ENCODE measurements at places on chromosomes 3 and 15.
A peak's percentile ranks its signal among the peaks of the same experiment; 100 is the strongest.

GRCh38 chr3:35426366-35426958, 212.9 kb upstream of the ARPP21 start:
- H3K4me3 ChIP-seq = no peak overlapping the region
- no peaks in the 10 kb centered on the region for H3K4me1 ChIP-seq
- H3K27ac ChIP-seq = no peak overlapping the region
- no peak for ATAC-seq

DNA sequence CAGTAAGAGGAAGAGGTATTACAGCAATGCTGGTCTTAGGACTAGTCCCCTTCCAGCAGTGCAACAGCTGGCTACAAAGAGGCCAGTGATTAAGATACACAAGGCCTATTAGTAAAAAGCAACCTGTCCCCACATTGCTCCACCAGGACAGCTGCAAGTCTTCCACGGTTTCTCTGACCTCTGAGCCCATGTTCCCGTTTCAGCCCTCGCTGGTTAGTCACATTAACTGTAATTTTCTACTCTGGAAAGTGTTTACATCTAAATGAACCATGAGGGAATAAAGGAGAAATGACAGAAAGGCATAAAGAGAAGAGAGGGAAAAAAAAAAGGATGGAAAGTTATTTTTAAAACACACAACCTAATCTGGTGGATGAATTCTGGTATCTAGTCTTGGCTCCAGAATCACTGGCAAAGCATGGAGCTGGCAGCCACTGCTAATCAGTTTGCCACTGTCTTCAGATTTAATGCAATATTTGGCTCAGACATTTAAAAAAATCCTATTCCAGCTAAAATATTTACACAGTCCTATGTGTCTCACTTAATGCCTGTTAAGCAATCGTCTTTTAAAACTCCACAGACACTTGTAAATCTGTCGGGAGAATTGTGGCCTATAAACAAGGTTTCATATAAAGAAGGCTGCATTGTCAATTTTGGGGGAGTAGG, 154.9 kb downstream of the GREM1 start:
- H3K4me1 ChIP-seq = no peaks in the 10 kb centered on the region
- peaks cover 6% of the 10 kb centered on the region for H3K36me3 ChIP-seq
- ATAC-seq = no peak
- no peak overlapping the region for H3K4me3 ChIP-seq

- H3K27me3 ChIP-seq = peaks cover 2% of the 10 kb centered on the region
- H3K36me3 ChIP-seq = no peaks in the 10 kb centered on the region
- H3K4me3 ChIP-seq = no peak overlapping the region
- peaks cover 19% of the 10 kb centered on the region for H3K4me1 ChIP-seq
- H3K27ac ChIP-seq = peak overlapping the region; percentile 83
- ATAC-seq = no peak
Measured at GRCh38 chr3:49805897-49806701, 3.0 kb downstream of the INKA1 start.

- no peak overlapping the region for H3K27ac ChIP-seq
- no peaks in the 10 kb centered on the region for H3K36me3 ChIP-seq
- no peaks in the 10 kb centered on the region for H3K27me3 ChIP-seq
- peaks cover 52% of the 10 kb centered on the region for H3K4me1 ChIP-seq
- ATAC-seq = no peak
Measured at GRCh38 chr3:187997490-187997889, 156.5 kb upstream of the LPP start.

- H3K4me3 ChIP-seq = no peak overlapping the region
- no peak overlapping the region for H3K27ac ChIP-seq
- H3K27me3 ChIP-seq = peaks cover 9% of the 10 kb centered on the region
- H3K4me1 ChIP-seq = no peaks in the 10 kb centered on the region
- ATAC-seq = peak; percentile 70
Measured at GRCh38 chr3:152737021-152737908, 97.7 kb upstream of the P2RY1 start.

- no peaks in the 10 kb centered on the region for H3K27me3 ChIP-seq
- H3K27ac ChIP-seq = no peak overlapping the region
- H3K4me1 ChIP-seq = peaks cover 3% of the 10 kb centered on the region
- H3K36me3 ChIP-seq = peaks cover 33% of the 10 kb centered on the region
Measured at GRCh38 chr3:126008219-126008618, 39.2 kb downstream of the ROPN1B start.

DNA sequence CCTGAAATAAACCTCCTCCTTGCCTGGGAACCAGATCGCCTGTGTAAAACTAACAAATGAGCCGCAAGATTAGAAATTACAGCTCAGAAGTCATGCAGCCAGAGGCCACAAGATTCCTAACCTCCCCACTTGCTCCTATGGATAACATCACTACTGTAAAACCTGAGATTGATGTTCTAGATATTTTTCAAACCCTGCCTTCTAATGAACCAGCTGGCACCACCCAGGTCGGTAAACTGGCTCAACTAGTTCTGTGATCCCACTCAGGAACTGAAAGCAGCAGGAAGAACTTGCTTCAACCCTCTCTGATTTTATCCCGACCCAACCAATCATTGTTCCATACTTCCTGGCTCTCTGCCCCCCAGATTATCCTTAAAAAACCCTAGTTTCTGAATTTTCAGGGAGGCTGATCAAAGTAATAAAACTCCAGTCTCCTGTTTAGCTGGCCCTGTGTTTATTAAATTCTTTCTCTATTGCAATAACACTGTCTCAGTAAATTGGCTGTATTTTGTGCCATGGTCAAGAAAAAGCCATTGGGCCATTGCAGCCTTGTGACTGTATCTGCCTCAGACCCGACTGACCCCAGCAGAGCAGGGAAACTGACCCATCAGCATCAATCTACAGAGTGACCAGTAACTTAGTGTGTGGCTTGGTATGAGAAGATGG, 98.9 kb downstream of the RPLP1 start:
- no peak overlapping the region for H3K4me3 ChIP-seq
- no peak overlapping the region for H3K27ac ChIP-seq
- H3K36me3 ChIP-seq = no peaks in the 10 kb centered on the region
- ATAC-seq = no peak

DNA sequence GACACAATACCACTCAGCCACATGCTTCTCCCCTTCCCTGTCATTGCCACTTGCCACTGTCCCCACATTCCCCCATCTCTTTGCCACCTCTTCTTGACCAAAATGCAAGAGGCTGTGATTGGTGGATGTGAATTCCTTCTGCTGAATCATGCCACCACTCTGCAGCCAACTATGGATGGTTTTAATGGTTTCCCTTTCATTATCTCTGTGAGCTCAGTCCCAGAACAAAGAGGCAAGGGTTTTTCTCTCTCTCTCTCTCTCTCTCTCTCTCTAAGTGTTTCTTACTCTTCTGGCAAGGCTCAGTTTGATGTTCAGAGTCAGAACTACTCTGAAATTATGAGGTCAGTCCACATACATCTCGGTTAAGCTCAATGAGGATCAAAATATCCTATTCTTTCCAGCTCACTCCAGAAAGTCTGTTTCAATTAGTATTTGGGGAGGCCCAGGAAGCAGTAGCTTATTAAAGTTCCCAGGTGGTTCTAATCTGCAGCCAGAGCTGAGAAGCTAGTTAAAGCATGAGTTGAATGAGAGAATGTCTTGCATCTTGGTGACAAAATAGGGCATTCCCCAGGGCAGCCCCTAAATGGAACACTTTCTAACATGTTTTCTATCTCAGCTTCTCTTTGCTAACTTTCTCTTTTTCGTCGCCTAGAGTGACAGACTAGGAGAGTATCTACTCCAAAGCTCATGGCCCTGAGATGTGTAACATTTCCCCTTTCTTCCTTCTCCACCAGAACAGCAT, 8.5 kb upstream of the ILDR1 start:
- ATAC-seq = peak; percentile 89
- peaks cover 10% of the 10 kb centered on the region for H3K4me1 ChIP-seq
- H3K27me3 ChIP-seq = no peaks in the 10 kb centered on the region
- H3K27ac ChIP-seq = peak overlapping the region; percentile 68

GRCh38 chr15:48049736-48050135, 71.1 kb upstream of the SLC24A5 start:
- peaks cover 6% of the 10 kb centered on the region for H3K27me3 ChIP-seq
- no peak overlapping the region for H3K4me3 ChIP-seq
- H3K4me1 ChIP-seq = no peaks in the 10 kb centered on the region
- no peak overlapping the region for H3K27ac ChIP-seq

GRCh38 chr3:191235331-191236314, 36.6 kb downstream of the OSTN start:
- H3K27me3 ChIP-seq = no peaks in the 10 kb centered on the region
- H3K36me3 ChIP-seq = no peaks in the 10 kb centered on the region
- ATAC-seq = peak; percentile 60
- H3K4me3 ChIP-seq = no peak overlapping the region
- H3K4me1 ChIP-seq = no peaks in the 10 kb centered on the region

- H3K27ac ChIP-seq = no peak overlapping the region
- H3K27me3 ChIP-seq = no peaks in the 10 kb centered on the region
- no peak overlapping the region for H3K4me3 ChIP-seq
Measured at GRCh38 chr3:182816181-182816580, 22.9 kb downstream of the ATP11B start.

GRCh38 chr3:9780910-9781309, 11.2 kb upstream of the CAMK1 start:
- H3K27ac ChIP-seq = peak overlapping the region; percentile 94
- H3K36me3 ChIP-seq = peaks cover 73% of the 10 kb centered on the region
- ATAC-seq = no peak
- peak overlapping the region; percentile 87 for H3K4me3 ChIP-seq
- H3K27me3 ChIP-seq = no peaks in the 10 kb centered on the region

- H3K4me1 ChIP-seq = peaks cover 4% of the 10 kb centered on the region
- ATAC-seq = no peak
- no peak overlapping the region for H3K27ac ChIP-seq
- H3K27me3 ChIP-seq = no peaks in the 10 kb centered on the region
- peaks cover 98% of the 10 kb centered on the region for H3K36me3 ChIP-seq
- H3K4me3 ChIP-seq = no peak overlapping the region
Measured at GRCh38 chr3:183807209-183807728, 18.1 kb downstream of the MAP6D1 start.

- no peak overlapping the region for H3K27ac ChIP-seq
- no peaks in the 10 kb centered on the region for H3K4me1 ChIP-seq
- H3K27me3 ChIP-seq = no peaks in the 10 kb centered on the region
- H3K4me3 ChIP-seq = no peak overlapping the region
Measured at GRCh38 chr3:127712881-127713771, 40.4 kb downstream of the ABTB1 start.

DNA sequence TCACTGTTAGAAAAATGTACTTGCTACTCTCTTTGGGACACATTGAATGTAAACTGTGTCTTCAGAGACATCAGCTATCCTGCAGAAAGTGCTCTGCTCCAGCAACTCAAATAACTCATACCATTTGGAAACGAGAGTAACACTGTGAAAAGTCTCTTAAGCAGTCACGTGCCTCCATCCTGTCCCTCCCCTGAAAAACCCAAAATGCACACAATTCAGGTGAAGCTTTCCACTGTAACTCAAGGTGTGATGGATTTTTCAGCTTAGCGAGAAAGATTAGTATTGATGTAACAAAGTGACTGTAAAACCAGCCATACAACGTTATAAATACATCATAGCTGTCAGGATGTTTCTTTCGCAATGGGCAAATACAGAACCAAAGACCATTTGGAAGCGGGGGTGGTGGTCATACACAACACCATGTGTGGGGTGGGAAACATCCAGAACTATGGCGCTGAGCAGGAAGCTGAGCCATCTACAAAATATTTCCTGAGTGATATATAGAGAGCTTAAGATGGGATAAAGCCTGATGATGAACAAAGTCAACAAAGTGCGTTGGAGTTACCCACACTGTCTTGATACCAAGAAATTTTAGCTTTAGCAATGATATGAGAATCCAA, 332.3 kb downstream of the FOXP1 start:
- no peak for ATAC-seq
- no peaks in the 10 kb centered on the region for H3K27me3 ChIP-seq
- no peak overlapping the region for H3K4me3 ChIP-seq
- no peak overlapping the region for H3K27ac ChIP-seq
- peaks cover 6% of the 10 kb centered on the region for H3K36me3 ChIP-seq

DNA sequence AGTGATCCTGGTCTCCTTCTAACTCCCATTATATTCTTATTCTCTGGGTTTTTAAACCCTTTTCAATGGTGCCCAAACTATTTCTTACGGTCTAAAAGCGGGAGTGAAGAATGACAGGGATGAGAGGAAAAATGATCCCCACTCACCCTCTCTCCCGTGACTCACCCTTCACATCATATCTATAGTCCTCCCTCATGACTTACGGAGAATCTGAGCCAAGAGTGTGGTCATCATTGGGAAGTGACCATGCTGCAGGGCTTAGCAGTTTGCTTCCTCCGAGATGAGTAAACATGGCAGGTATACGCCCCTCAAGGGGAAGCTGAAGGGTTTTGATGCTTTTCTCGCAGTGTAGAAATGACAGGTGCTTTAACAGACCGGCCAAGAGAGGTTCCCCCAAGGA, 274.0 kb downstream of the RYR3 start:
- no peak for ATAC-seq
- peaks cover 2% of the 10 kb centered on the region for H3K27me3 ChIP-seq
- H3K27ac ChIP-seq = no peak overlapping the region
- H3K4me1 ChIP-seq = no peaks in the 10 kb centered on the region
- H3K36me3 ChIP-seq = no peaks in the 10 kb centered on the region

DNA sequence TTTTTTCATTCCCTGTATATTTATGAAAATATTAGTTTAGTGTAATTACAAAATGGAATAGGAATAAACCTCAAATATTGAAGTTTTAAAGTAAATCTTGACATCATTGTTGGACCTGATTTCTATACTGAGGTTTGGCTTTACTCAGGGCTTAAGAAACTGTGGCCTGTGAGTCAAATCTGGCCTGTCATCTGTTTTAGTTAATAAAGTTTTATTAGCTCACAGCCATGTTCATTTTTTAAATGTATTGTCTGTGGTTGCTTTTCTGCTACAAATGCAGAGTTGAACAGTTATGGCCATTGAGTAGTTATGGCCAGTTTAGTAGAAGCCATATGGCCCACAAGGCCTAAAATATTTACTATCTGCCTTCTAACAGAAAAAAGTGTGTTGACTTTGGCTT, 80.7 kb downstream of the DIPK2A start:
- H3K36me3 ChIP-seq = no peaks in the 10 kb centered on the region
- no peaks in the 10 kb centered on the region for H3K27me3 ChIP-seq
- no peak overlapping the region for H3K27ac ChIP-seq
- no peaks in the 10 kb centered on the region for H3K4me1 ChIP-seq
- ATAC-seq = no peak

GRCh38 chr3:139006051-139006716, at the start of gene PRR23A:
TSS of gene PRR23A (minus strand) at chr3:139006268. CDS start at chr3:139006268, 0 bp downstream.
- no peak for ATAC-seq
- H3K4me3 ChIP-seq = no peak within 1 kb of the TSS
- no peaks in the 10 kb centered on the region for H3K36me3 ChIP-seq
- H3K27ac ChIP-seq = no peak within 1 kb of the TSS
